ENCODE measurements at places on chromosomes 4 and X.

- no peak for DNase-seq
Measured at GRCh38 chrX:147183161-147183560, 368.6 kb upstream of the CXorf51A start.

- no peak for DNase-seq
Measured at GRCh38 chrX:37371578-37371991, 22.4 kb downstream of the PRRG1 start.

GRCh38 chr4:78588894-78589545 lies 37.5 kb downstream of the ANXA3 start:
- no peak for DNase-seq

GRCh38 chr4:28427306-28428085 lies 1566.9 kb downstream of the STIM2 start:
- DNase-seq: no peak

DNA sequence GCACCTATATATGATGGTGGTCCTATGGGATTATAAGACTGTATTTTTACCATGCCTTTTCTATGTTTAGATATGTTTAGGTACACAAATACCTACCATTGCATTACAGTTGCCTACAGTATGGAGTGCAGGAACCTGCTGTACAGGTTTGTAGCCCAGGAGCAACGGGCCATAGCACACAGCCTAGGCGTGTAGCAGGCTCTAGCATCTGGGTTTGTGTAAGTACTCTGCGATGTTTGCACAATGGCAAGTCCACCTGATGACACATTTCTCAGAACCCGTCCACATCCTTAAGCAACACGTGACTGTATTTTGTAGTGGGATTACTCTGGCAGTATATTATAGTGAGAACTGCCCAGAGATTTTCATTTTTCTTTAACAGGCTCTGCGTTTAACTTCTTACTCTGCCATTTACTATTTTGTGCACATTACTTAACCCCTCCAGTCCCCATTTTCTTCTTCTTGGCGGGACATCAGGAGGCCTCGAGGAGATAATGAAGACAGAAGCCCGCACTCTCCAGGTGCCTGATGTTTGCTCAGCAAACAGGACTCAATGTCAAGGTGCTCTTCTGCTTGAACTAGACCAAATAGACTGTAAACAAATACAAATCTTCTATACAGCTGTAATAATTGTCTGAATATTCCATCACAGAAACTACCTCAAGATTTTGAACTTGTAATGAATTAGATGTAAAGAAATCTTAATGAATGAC lies 102.0 kb upstream of the PDLIM3 start:
- no peak for DNase-seq

- no peak for DNase-seq
Measured at GRCh38 chrX:78796916-78797315, 49.4 kb downstream of the LPAR4 start.

DNA sequence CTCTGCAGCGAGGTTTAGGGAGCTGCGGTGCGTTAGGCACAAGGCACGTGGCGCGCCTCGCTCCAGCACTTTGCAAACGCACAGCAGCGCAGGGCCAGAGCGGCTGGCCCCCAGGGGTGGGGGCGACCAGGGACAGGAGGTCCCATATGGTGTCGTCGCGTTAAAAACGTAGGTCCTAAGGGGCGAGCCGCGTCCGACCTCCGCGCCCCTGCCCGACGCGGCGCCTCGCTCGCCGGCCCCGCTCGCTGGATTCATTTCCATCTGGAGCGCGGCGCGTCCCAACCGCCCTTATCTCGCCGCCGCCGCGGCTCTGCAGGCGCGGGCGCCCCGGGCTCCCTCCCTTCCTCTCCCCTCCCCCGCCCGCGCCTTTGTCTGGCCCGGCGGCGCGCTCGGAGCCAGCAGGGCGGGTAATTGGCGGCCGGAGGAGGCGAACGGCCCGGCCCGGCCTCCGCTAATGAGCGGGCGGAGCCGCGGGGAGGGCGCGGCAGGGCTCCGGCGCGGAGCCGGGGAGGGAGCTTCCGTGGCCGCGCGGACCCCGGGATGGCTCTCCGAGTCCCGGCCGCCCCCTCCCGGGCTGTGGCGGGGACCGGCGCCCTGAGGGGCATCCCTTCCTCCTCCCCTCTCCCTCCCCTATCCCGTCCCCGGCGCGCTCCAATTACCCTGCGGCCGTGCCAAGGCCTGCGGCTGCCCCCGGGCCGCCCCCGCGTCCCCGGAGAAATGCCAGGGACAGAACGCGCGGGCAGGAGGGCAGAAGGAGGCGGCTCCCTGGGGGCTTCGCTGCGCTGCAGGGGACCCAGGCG lies 409.0 kb downstream of the BCOR start:
- DNase-seq: no peak

DNA sequence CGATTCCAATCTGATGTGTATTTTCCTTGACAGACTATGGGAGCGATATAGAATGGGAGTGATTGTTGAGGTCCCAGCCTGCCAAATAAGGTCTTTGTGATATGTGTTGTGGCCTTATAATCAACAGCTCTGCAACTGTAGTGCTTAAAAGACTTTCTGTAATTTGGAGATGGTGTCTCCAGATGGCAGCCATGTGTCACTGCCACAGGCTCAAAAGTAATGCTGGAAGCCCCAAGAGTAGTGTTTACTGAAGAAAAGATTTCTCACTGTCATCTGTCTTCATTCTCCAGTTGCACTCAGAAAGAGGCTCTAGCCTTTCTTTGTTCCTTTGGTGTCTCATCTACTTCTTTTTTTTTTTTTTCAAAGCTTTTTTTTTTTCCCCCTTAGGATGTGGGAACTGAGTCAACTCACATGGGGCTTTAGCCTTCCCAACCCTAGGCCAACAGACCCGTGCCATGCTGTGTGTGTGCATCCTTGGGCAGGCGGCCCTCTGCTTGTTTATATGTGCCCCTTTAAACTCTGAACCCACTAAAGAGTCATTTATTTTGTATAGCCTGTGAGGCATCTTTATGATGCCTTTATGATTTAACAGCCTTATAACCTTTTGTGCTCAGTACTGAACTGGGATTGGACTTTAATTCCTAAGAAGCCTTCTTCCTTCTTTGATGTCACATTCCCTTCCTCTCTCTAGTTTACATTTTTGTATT lies 15.6 kb downstream of the SRPX2 start:
- no peak for DNase-seq

DNA sequence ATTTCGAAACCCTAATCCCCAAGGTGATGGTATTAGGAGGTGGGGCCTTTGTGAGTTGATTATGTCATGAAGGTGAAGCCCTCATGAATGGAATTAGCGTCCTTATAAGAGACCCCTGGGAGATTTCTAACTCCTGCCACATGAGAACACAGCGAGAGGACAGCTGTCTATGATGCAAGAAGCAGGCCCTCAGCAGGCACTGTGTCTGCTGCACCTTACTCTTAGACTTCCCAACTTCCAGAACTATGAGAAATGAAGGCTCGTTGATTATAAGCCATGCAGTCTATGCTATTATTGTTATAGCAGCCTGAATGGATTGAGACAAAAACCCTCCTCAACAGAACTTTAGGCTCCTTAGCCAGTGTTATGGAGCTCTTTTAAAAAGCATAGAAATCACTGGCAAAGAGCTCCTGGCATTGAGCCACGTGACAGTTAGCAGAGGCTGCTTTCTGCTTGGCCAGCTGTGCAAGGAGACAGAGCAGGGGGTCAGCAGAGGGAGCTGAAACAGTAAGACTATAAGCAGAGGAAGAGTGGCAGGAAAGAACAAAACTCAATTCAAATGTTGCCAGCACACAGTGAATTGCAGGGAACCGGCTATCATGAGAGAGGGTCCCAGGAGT lies 219.2 kb upstream of the FAT1 start:
- no peak for DNase-seq

- no peak for DNase-seq
Measured at GRCh38 chr4:100208459-100208858, 18.2 kb upstream of the DDIT4L start.

Measured in esophagus squamous epithelium (tissue), 5 donors.